ENCODE measurements at places on chromosomes 4 and X.

- no peak for DNase-seq
Measured at GRCh38 chrX:15107367-15107988, 162.4 kb downstream of the ASB9 start.

DNA sequence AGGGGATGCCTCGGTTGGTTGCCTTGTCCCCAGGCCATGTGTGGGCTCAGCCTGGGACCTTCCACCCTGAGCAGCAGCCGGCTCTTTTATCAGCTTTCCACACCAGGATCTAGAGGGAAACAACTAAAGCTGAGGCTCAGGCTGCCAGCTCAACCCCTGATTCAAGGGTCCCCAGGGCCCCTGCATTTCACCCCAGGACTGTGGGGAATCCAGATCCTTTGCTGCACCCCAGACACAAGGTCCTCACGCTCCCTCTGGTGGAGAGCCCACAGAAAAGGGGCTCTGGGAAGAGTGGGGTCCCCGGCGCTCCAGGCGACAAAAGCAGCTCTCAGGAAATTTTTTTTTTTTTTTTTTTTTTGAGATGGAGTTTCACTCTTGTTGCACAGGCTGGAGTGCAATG lies 64.3 kb downstream of the ZFYVE28 start:
- no peak for DNase-seq

GRCh38 chr4:122992641-122993040 lies 70.2 kb upstream of the NUDT6 start:
- no peak for DNase-seq

- no peak for DNase-seq
Measured at GRCh38 chrX:21658746-21659145, 616 bp upstream of the KLHL34 start.

DNA sequence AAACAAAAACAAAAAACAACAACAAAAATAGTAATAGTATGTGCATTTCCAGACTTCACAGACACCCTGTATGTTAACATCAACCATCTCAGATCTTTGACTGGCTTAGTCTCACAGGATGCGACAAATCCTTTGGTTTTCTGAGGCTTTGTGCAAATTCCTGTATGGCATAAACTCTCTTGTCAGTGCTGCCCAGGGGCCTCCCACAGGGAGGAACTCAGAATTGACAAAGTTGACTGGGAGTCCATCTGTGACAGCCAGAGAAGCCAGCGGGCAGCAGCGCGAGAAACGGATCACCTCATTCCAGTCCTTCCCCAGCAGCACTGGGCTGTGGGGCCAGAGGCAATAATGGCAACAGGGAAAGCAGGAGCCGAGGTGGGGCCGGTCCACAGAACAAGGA lies 19.1 kb upstream of the DDX3X start:
- no peak for DNase-seq

GRCh38 chr4:30056016-30056766 lies 664.0 kb upstream of the PCDH7 start:
- DNase-seq, result no peak

GRCh38 chrX:46759645-46759974 lies 692 bp upstream of the SLC9A7 start:
- DNase-seq, result no peak

DNA sequence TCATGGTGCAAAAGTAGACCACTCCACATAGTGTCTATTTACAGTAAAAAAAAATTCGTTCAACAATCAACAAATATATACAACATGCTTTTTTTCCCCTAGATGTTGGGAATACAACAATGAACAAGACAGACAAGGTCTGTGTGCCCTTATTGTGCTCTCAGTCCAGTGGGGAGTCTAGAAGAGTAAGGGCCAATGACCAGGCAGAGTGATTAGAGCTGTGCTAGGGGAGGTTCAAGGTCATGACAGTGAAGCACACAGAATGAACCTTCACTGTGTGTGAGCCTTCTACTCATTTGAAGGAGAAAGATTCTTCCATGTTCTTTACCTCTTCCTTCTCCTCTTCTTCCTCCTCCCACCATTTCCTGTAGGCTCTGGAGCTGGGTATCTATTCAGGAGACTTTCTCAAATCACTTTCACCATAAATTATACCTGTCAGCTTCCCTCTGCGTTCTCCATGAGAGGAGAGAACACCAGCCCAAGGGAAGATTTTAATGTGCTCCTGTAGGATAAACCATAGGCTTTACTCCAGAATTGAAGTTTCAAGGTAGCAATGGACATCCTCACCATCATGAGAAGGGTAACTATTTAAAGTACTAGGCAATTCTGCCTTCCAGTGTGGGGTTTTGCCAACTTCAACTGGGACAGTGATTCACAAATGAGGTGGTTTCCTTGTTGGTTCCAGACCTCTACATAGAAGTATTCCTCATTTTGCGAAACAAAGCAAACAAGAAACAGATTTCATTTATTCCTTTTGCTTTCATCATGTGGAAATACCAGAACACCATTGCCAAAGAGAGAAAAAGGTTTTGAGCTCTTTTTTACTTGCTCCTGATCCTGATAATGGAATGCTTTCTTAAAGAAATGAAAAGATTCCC lies 246.9 kb upstream of the GPC4 start:
- DNase-seq, result no peak

GRCh38 chrX:141924293-141924692 lies 20.6 kb downstream of the MAGEC1 start:
- DNase-seq, result no peak

GRCh38 chr4:123444290-123444731 lies 47.7 kb downstream of the SPRY1 start:
- DNase-seq, result no peak

DNA sequence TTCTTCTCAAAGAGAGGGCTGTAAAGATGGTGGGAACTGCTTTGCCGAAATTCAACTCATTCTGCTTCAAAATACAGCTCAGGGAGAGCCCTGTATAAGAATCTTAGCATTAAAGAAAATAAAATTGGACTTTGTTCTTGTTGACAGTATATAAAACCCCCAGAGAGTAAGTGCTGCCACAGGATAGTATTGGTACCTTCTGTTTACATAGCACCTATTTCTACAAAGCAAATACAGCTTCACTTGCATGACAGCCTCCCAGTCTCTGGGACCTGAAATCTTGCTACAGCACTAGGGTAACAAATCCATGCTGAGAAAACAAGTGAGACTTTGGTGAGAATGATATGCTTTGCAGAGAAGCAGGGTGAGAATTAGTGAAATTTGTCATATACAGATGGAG lies 428.6 kb downstream of the ADGRL3 start:
- no peak for DNase-seq

- peak; percentile 46 for DNase-seq
Measured at GRCh38 chrX:2398064-2398656, 102.6 kb downstream of the DHRSX start.

- no peak for DNase-seq
Measured at GRCh38 chr4:145298885-145299284, 118.5 kb upstream of the OTUD4 start.

DNA sequence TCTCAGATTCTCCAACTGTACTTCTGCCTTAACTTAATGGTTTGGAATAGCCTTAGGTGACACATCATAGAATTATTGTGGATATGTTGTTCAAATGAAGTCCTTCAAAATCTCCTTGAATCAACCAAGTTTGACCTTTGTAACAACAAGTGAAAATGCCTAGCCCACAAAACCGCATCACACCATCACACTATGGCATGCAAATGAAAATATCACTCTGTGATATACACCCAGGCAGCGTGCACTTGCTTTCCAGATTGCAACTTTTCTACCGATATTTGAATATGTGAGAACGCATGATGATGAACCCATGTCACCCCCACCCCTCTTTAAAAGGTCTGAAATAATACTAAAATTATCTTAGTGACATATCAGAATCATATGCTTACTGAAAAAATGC lies 656.7 kb downstream of the GABRG1 start:
- no peak for DNase-seq

GRCh38 chr4:87243426-87244053 lies 23.1 kb upstream of the KLHL8 start:
- no peak for DNase-seq

- no peak for DNase-seq
Measured at GRCh38 chr4:148445071-148445859, 3.1 kb upstream of the NR3C2 start.

- peak; percentile 16 for DNase-seq
Measured at GRCh38 chrX:42695800-42696358, 82.1 kb downstream of the PPP1R2C start.

GRCh38 chr4:39637586-39638353 lies 895 bp downstream of the SMIM14 start:
- DNase-seq, result peak; percentile 47

DNA sequence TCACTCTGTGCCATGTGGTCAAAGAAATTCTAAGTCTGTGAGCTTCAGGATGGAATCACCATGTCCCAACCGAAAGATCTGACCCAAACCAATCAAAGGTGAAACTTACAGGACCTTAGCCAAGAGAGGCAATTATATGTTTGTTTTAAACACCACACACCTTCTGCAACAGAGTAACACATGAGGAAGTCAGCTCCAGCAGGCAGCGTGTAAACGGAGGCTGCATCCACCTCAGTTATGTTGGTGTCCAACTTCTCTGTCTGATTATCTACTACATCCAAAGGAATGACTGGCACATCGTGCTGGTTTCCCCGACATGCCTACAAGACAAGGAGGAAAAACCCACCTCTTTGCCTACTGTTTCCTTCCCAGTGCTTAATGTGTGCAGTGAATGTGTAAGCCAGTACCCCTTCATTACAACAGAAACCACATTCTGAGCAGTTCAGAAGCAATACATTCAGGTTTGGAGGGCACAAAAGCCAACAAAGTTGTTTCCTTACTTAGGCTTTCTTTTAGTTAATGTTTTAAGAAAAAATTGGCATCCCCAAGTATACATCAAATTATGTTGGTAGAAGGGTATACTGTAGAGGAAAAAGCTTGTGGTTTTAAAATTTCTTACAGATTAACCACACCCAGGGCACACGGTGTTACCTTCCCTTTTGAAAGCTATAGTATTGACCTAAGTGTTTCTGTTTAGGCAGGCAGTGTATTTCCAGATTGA lies 12.4 kb downstream of the CASP6 start:
- DNase-seq, result no peak

DNA sequence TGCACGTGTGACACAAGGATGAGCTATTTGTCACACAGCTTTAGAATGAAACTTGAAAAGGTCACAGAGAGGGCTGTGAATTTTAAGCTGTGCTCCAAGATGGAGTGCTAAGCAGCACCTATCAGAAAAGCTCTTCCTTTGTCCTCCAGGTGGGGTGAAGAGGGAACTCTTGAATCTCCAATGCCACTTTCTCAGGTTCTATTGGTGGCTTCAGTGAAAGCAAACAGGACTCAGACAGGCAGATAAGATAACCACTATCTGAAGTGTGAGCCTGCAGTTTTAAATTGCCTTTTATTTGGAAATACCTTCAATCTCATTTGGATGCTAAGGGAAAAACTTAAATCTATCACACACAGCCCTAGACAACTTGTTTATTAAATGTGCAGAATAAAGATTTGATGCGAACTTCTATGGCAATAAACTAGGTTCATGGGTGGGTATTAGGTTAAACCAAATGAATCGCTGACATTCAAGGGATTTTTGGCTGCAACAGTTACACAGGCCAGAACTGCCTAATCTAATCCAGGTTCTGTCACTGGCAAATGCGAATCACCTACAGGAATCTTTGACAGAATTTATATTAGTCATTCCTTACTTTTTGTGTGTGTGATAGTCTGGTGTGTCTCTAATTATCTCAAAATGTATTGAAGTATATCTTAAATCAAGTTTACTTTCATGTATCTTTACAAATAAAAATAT lies 13.6 kb upstream of the PDGFRA start:
- DNase-seq, result no peak

DNA sequence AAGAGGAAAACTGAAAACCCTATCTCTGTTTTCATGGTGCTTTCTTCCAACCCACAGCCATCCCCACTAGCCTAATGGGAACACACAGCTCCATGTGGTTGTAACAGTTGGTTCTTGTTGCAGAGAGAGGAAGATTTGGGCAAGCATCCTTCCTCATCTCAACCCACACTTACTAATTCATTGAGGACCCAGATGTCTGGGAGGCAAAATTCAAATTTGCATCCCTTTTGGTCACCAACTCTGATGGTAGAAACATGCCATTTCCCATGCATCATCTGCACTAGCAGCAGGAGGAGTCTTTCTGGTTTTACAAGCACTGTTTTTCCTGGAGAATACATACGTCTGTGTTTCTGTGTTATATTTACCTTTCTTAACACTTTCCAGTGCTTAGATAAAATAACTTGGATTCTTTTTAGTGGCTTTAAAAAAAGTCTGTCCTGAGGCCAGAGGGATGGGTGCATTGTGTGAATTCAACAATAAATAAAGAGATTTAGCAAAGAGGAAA lies 301.0 kb downstream of the KCTD8 start:
- no peak for DNase-seq

DNA sequence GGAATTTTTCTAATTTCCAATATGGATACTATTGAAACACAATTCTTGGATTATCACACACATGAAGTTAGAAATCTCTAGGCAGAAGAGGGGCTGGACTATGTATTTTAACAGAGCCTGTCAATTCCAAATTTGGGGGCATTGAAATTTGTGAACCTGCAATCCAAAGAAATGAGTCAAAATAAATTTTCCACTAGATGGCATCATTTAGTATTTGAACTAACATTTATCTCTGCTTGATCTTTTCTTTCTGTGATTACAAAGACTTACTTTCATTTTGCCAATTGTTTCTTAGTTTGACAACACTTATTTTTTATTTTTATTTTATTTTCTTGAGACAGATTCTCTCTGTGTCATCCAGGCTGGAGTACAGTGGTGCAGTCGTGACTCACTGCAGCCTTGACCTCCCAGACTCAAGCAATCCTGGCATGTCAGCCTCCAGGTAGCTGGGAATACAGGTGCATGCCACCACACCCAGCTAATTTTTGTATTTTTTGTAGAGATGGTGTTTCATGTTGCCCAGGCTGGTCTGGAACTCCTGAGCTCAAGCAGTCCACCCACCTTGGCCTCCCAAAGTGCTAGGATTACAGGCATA lies 2.7 kb upstream of the PYURF start:
- no peak for DNase-seq

- peak; percentile 74 for DNase-seq
Measured at GRCh38 chrX:10014462-10015354, 47.5 kb downstream of the CLDN34 start.
